ENCODE measurements at places on chromosomes 1 and 21. TPM values are rescaled to one million over a fixed set of nuclear protein-coding genes. Genes with fewer than 3 reads are reported as not detected.

Gene FAM229A
- total RNA-seq: 4.1 TPM

DNA sequence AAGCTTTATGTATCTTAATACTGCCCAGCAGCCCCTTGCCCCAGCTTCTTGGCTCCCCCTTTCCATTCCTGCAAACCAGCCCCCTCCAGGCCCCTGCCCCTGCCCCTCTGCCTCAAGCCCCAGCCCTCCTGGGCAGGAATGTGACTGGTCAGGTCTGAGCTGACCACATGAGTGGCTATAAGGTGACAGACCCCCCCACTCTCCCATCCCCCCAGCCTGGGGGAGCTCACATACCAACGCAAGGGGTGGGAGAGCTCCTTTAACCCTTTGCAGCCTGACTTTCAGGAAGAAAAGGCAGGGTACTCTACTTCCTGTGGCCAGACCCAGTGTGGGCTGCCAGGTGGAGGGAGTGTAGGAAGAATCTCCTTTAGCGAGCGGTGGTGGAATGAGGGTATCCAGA is 33.2 kb downstream of the AHDC1 start:
- peak overlapping the region; percentile 84 for H3K27ac ChIP-seq
- no peak overlapping the region for H3K4me3 ChIP-seq
- peak; percentile 78 for DNase-seq

DNA sequence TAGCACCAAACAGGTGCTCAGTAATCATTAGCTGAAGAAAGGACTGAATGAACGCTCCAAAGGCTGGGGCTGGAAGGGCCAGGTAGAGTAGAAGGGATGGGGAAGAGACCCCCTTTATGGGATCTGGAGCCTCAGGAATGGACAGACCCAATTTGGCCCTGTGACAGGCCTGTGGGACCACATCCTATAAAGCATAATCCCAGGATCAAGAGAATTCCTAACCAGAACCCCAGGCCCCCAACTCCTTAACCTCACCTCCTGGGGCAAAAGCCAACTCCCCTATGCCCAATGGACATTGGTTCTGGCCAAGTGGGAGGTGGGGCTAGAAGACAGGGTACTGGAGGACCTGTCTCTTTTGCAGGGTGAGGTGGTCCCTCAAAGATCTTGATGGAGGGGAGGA is 9.2 kb downstream of the HPCAL4 start:
- H3K36me3 ChIP-seq: no peaks in the 10 kb centered on the region
- no peak overlapping the region for H3K27ac ChIP-seq
- no peak for DNase-seq
- 0 out of 2 replicates have a peak, but pooled peaks cover 5% of the 10 kb centered on the region for H3K4me1 ChIP-seq

Gene C1QB
- total RNA-seq: not detected

Gene DYNLT5
- 0.93 TPM for total RNA-seq

Measured in H1 (cell line).